ENCODE measurements at places on chromosomes 5 and 9.

DNA sequence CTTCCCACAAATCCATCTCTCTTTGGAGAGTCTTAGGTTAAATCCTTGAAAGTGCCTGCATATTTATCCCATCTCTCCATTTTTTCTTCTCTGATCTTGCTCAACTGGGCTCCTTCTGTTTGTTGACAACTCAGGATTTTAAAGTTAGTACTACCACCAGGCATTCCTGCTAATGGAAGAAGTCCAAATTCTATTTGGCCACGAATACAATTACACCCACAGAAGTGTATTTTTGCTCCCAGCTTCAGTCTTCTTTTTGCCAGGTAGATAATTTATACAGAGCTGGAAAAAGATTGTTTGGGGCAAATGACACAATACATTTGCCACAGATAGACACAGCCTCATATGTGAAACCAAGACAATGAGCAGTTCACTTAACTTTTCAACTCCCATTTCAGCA, 74.8 kb downstream of the CETN3 start:
- no peak for DNase-seq

DNA sequence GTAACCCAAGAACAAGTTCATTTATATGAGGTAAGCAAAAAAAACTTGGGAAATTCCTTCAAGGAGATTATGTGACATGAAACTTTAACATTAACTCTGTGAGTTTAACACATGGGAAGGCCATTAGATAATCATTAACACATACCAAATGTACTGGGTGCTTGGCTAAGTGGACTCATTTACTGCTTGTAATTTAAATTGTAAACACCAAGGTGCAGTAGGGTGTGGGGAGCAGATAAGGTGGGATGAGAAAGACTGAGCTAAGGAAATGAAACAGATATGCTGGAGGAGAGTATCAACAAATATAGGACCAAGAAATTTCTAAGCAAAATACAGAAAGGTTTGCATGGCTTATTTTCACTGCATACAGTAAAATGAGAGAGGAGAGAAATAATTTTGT, 2384.8 kb upstream of the ACO1 start:
- DNase-seq, result no peak

- DNase-seq, result peak; percentile 81
Measured at GRCh38 chr9:133113949-133114885, 6.8 kb downstream of the RALGDS start.

DNA sequence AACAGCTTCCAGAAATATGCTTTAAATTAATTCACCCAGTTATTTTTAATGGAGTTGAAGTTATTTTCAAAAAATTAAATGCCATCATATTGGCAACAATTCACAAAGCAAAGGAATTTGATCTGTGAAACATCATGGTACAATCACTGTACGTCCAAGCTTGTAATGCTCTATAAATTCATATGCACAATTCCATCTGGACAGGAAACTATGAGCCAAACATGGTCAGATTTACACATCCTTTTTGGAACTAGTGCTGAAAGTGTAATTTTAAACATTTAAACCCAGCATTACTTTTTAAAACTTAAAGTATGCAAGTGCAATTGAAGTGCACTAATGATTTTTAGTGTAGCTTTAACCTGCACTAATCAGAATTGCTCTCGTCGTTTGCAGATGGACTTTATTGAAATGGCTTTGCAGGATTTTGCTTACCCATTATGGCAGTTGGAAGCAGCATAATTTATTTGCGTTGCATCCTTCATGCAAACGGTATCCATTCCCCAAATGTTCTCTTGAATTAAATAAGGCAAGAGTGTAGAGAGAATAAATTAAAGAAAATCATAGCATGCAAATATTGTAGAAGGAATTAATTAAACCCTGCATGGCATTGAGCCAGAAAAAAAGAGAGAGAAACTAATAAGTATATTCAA, 21.0 kb upstream of the OR13F1 start:
- DNase-seq, result no peak

GRCh38 chr5:149309354-149309753, 35.9 kb upstream of the GRPEL2 start:
- DNase-seq, result no peak

DNA sequence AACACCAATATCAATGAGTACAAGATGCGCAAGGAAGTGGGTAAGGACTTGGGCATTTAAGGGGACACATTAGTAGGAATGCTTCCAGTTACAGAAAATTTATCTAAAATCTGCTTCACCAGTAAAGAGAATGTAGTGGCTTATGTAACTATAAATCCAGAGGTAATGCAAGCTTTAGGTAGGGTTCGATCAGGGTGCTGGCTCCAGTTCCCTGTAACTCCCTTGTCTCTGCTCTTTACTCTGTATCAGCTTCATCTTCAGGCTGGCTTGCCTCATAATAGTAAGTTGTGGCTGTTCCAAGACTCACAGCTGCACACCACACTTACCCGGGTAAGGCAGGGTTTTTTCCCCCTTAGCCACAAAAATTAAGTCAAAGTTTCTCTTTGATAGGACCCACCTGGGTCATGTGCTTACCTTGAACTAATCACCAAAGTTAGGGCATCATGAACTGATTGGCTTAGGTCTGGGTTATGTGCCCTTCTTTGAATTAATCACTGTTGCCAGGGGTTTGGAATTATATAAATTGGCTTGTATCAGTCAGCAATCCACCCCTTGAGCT, 35.5 kb downstream of the ARHGEF37 start:
- DNase-seq, result no peak

DNA sequence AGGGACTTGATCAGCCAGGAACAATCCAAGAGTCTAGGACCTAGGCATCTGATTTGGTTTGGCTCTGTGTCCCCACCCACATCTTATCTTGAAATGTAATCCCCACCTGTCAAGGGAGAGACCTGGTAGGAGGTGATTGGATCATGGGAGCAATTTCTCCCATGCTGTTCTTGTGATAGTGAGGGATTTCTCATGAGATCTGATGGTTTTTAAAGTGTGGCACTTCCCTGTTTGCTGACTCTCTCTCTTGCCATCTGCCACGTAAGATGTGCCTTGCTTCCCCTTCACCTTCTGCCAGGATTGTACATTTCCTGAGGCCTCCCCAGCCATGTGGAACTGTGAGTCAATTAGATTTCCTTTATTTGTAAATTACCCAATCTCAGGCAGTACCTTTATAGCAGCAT, 201.7 kb upstream of the ACTBL2 start:
- DNase-seq, result no peak

DNA sequence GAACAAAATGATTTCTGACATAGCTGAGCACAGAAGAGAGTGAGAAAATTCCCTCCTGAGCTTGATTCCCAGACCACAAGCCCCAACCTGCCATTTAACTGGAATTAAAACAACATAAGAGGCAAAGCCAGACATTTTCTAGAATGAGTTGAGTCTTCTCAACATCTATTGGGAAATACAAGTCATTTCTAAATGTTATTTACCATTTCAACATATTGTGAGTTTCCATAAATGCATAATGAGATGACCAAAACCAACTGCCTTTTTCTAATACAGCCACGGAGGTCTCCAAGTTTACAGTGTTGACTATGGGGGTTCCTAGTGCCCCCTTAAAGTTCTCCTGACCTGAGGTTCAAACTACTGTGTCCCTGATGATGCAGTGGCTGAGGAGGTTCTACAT, 20.0 kb downstream of the SH3TC2 start:
- no peak for DNase-seq

- no peak for DNase-seq
Measured at GRCh38 chr9:108331596-108331995, 524.2 kb downstream of the ACTL7B start.

- no peak for DNase-seq
Measured at GRCh38 chr9:106772523-106773290, 90.3 kb upstream of the ZNF462 start.

GRCh38 chr5:69167493-69167855, 524 bp downstream of the CCNB1 start:
- DNase-seq, result no peak

GRCh38 chr9:115192835-115193525, 75.0 kb upstream of the TNC start:
- DNase-seq, result no peak

DNA sequence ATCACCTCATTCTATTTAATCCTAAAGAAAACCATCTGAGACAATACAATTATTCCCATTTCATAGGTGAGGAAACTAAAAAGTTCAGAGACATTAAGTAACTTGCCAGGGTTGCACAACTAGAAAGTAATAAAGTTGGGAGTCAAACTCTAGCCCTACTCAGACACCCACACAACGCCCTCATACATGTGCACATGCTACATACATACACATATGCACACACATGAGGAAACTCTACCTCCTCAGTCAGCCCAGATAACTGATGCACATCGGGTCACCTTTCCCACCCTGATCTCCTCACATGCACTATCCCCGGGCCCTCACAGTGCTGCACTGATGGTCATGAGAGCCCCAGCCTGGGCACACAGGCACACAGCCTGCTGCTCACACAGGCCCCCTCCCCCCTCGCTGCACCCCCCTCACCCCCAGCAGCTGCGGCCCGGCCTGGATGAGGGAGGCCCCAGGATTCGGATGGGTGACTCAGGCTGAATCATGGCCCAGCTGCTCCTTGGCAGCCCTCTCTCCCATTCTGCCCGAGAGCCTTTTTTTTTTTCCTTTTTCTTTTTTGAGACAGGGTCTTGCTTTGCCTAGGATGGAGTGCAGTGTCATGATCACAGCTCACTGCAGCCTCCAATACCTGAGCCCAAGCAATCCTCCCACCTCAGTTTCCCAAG, 5.0 kb upstream of the GPRIN1 start:
- DNase-seq, result no peak

- no peak for DNase-seq
Measured at GRCh38 chr5:119117237-119117636, 46.4 kb downstream of the DMXL1 start.

DNA sequence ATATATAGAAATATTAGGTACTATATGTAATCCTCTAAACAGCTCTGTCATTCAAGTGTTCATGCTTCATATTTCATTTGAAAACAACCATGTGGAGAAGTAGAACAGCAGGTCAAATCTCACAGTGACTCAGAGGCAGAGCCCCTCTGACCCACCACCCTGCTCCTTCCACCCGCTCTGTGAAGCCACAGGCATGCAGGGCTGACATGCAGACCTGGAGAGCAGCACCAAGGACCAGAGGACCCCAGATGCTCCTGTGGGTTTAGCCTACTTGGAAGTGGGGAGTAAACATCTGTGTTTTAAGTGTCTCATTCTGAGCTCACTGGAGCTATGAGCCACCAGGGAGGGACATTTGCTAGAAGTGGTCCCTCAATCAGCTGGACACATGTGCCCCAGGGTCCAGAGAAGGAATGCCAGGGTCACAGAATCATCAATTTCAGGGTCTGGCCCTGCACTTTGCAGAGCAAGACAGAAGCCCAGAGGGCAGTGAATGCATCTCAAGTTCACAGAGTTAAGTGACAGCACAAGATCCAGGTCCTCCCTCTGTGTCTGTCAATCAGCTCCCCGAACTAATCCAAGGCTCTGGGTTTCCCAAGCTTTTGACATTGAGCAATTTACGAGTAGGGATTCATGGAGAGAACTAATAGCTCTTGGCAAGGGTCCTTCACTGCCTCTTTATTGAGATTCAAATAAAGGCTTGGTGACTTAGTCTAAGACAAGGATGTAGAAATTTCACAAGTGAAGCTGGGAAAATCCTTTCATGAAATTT, 441.1 kb downstream of the SEMA5A start:
- DNase-seq, result no peak

GRCh38 chr5:178237431-178238312, 5.1 kb upstream of the PHYKPL start:
- DNase-seq, result no peak

GRCh38 chr5:90131383-90132133, 278.0 kb downstream of the CETN3 start:
- DNase-seq, result no peak

GRCh38 chr9:20650750-20651299, 28.5 kb upstream of the MLLT3 start:
- no peak for DNase-seq

DNA sequence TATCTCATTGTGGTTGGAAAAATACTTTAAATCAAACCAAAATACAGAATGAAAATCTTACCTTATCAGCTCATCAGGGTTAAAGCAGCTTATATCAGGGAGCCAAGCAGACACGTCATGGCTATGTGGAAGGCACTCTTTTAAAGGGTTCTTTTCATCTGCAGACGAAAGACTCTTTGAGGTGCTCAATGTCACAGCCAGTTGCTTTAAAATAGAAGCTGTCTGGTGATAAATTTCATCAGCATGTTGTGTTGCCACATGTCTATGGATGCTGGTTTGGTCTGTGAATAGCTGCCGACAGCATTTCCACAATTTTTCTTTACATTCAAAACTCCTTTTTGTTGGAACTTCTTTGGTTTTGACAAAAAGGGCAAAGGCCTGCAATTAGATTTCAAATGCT, 7.5 kb downstream of the TSTD2 start:
- DNase-seq, result no peak

DNA sequence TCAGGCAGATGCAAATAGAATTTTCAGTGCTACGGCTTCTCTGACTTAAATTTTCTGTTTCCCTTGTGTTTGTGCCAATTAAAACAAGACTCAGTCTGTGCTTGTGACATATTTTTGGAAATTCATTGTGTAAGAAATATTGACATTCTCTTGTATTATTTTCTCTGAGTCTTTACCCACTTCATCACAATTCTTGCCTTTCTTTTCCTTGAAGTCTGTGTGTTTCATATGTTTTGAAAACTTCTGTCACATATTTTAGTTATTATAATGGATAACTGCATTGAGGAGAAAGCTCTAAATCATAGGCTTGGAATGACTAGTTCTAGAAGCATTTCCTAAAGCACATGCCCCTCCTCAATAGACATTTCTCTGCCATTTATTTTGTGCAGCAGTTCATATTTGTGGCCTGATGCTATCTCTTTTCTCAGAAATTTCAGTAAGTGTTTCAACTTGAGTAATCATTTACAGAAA, 206.6 kb downstream of the PALM2AKAP2 start:
- DNase-seq, result no peak

DNA sequence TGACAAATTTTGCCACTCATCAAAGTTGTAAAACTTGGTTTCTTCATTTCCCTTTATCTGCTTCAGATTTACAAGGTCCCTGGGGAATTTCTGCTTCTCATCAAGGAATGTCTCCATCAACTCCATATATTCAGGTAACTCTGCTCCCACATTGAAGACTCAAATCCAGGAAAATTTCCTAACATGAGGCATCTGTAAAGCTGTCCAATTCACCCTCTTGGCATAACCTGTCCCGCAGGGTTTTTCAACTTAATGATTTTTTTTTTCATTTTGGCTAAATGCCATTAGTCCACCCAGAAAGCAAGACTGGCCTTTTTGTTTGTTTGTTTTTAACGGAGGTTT, 50.2 kb upstream of the SLC30A5 start:
- DNase-seq, result no peak

Measured in left ventricle myocardium superior (tissue), 1 donor.